ENCODE measurements at places on chromosomes 4 and X.

GRCh38 chrX:72126048-72126415 is 5.7 kb downstream of the RTL5 start:
- no peak for DNase-seq

DNA sequence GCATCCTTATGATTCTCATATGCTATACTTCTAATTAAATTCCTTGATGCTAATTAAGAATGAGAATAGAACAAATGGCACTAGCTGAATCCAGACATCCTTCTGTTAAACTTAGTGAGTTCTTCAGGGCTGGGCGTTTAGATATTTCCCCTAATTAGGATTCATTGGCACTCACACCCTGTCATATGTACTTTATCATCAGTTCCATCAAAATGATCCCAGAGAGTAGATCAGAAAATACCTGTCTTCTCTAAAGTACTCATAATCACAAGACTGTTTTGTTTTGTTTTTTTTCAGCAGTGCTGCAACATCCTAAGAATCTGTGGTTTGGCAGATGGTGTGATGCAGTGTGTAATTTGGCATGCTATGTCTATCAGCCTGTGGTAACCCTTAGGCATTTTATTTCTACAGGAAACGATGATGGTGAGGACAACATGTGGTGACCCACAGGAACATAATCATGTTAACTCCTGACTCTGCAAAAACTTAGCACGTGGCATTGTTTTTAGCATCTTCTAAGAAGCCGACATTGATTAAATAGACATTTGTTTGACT is 2528.4 kb downstream of the ARAP2 start:
- DNase-seq = no peak

DNA sequence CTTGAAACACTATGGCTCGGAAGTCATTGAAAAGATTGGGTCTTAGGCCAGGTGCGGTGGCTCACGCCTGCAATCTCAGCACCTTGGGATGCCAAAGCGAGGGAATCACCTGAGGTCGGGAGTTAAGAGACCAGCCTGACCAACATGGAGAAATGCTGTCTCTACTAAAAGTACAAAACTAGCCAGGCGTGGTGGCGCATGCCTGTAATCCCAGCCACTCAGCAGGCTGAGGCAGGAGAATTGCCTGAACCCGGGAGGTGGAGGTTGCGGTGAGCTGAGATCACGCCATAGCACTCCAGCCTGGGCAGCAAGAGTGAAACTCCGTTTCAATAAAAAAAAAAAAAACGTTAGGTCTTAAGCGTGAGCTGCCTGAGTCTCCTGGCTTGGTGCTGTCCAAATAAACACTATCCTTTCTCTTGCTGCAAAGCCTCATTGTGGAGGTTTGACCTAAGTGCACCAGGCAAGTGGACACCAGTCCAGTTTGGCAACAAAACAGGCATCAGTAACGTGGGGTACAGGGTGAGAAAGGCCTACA is 185.9 kb downstream of the DHRSX start:
- DNase-seq = no peak

DNA sequence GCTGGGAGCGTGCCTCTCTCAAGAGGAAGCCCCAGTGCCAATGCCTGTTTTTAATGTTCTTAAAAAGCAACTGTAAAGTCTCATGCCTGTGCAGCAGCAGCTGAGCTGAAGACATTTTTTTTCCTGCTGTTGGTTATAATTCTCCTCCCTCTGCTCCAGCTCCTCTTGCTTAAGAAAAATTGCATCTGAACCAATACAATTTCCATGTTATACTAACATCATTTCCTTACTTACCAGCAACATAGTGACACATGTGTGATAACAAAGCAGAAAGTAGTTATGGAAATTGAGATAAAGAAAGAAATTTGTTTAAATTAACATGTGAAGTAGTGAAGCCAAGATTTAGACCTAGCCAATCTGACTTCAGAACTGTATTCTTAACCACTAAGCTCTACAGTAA is 101.4 kb downstream of the TBC1D19 start:
- DNase-seq = no peak

DNA sequence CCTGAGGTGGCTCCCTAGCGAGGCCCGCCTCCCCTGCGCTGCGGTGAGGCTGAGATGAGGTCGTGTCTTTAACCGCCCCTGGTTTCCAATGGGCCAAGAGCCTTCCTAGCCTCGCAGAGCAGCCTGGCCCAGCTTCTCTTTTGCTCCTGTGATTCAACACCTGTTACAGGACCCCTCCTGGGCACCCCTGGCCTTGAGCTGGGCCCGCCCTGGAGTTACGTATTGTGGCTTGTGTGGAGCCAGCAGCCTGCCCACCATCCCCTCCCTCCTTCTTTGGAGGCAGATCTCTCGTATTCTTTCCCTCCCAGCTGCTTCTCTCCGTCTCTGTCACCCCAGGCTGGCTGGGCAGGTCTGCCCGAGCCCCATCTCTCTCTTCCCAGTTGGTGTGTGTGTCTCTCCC is 19.3 kb upstream of the UBA1 start:
- no peak for DNase-seq

GRCh38 chrX:103919270-103919637 is 43.2 kb upstream of the TMSB15B start:
- no peak for DNase-seq

GRCh38 chr4:139050446-139050845 is 34.9 kb downstream of the NOCT start:
- DNase-seq = no peak

- no peak for DNase-seq
Observed at GRCh38 chr4:79917246-79917645, 155.8 kb downstream of the ANTXR2 start.

DNA sequence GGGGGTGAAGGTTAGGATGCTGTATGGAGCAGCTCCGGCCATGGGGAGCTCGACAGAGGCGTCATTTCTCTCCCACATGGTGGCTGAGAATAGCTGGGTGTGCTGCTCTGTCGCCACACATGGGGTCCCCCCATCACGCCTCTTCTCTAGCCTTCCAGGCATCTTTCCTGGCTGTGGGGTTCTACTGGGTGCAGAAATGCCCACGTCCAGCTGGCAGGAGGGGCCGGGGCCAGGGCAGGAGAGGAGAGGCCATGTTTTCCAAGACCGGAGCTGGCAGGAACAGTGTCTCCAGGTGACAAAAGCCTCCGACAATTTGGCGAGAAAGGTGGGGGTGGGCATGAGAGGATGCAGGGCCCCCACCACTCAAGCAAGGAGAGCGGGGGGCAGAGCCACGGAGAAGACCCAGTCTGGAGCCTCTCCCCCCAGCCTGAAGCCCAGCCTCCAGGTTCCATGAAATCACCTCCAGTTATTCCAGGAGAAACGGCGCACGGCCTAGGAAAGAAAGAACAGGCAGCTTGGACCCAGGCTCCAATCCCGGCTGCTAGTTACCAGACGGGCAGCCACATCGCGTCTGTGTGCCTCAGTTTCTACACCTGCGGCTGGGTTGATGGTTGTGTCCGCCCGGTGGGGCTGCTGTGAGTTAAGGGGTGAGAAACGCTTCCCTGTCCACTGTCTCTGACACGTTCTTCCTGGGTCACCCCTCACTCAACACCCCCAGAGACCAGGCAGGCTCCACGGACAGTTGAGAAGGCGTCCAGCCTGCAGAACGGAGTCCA is 27.4 kb upstream of the SPON2 start:
- DNase-seq = no peak

DNA sequence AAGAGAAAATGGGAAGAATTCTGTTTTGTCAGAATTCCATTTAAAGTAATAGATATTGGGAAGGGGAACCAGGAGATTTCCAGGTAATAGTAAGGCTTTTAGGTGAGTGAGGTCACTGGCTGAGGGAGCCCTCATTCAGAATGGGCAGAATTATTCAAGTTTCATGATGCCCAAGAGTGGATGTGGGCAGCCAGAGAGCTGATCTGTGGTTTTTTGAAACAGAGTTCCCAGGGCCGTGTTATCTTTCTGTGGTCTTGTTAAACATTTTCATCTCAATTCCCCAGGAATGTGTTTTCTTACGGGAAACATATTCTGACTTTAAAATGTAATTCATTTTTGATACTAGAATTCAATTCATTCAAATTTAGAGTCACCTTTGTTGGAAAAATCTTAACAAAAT is 182.0 kb upstream of the AADAT start:
- DNase-seq = no peak

DNA sequence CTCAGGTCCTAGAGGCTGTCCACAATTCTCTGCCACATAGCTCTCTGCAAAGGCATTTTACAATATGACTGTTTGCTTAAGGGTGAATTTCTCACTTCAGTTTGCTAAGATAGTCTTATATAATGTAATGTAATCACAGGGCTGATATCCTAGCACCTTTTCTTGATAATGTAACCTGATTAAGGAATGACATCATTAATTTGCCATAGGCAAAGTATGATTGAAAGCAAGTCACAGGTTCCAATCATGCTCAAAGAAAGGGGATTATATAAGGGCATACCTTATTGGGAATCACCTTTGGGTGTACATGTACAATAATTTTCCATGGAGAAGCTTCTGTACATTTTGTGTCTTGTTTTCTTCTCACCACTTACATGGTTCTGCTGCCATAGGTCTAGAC is 18.9 kb downstream of the GNRHR start:
- DNase-seq = no peak

DNA sequence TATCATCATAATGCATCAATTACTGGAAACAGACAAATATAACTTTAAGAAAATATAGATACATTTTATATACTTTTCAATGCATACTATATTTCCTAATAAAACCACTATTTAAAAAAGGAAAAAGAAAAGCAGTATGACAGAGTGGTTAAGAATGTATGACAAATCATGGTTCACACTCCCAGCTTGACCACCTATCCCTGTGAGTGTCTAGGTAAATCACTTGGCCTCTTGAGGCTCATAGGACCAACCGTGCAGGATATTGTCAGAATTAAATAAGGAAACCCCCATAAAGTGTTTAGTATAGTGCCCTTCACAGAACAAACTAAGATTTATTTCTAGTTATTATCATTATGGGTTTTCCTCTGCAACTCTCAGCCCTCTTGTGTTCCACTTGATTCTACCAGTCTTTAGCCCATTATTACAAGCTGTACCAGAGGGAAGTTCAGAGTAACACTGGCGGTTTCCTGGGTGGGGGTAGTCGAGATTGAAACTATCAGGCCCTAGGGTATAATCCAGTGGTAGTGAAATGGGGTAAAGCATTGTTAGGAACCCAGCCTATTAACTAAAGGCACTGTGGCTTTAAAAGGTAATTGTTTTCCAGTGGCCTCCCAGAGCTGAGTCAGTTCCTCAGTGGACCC is 55.5 kb upstream of the PAK3 start:
- no peak for DNase-seq

DNA sequence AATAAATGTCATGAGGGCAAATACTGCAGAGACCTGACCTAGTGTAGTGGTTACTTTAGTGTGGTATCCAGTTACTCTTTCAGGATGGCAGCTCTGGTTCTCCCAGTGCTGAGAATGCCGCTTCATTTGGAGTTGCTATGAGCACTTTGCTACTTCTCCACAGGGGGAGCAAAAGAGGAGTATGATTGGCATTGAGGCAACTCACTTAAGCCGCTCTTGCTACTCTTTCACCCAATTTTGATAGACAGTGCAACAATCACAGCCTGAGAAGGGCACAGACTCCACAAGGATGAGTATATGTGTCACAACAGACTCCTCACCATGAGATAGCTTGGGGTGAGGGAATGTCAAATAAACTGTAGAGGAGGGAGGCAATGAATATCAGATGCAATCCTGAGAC is 81.2 kb downstream of the NPY1R start:
- DNase-seq = no peak

GRCh38 chrX:22660756-22661155 is 339.0 kb upstream of the DDX53 start:
- DNase-seq = no peak
